ENCODE measurements at places on chromosomes 12 and 14.

DNA sequence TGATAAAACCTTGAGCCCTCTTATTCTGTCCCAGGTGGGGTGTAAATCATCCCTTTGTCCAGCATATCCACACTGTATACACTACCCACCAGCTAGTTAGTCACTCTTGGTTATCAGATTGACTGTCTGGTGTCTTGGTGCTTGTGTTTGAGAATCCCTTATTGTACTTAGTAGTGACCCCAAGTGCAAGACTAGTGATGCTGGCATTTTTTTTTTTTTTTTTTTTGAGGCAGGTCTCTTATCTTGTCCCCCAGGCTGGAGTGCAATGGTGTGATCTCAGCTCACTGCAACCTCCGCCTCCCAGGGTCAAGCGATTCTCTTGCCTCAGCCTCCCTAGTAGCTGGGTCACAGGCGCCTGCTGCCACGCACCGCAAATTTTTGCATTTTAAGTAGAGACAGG, 5.8 kb downstream of the VRK1 start:
- DNase-seq: no peak

GRCh38 chr12:104741497-104742367, 216.4 kb downstream of the SLC41A2 start:
- no peak for DNase-seq

GRCh38 chr14:96594961-96595360, 92.8 kb downstream of the PAPOLA start:
- no peak for DNase-seq

GRCh38 chr14:59863806-59864525, 6.6 kb downstream of the RTN1 start:
- DNase-seq: no peak

DNA sequence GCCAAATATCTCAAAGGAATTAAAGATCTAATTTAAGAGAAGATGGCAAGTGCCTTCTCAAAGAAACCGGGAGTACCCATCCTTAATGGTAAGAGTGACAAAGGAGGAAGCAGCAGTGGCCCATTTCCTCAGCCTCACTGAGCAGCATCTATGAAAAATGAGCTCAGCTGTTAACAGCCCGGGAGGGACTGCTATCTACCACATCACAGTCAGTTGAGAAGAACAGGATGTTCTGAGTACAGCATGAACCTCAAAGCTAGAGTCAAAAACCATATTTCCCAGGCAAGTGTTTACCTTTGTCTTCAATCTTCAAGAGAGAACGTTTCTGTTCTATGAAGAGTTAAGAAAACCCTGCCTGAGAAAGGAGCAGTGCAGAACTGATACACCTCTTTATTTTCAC, 115.0 kb downstream of the BTG1 start:
- DNase-seq: no peak

DNA sequence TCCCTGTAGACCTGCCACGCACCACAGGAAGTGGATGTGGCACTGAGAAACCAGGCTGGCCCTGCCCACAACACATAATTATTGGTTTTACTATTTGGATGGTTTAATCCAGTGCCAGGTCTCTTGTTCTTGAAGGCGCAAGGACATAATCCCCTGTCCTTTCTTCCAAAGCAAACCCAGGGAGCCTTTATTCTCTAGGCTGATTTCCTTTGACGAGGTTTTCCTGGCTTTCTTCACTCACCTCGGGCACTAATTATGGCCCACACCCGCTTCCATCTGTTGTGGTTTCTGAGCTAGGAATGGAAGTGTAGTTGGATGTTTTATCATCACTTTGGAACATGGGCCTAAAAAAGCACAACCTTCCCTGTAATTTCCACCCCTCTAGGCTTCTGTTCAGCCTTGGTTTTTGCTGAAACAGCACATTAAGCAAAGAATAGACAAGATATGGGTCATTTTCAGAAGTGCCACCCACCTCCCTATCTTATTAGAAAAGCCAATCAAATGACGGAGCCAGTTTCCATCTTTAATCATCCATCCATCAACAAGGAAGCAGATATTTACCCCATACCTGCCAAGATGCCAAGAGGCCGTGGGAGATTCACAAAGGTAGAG, 73.9 kb downstream of the PPP1R36 start:
- no peak for DNase-seq

- no peak for DNase-seq
Observed at GRCh38 chr14:65533736-65534404, 121.3 kb downstream of the FUT8 start.

DNA sequence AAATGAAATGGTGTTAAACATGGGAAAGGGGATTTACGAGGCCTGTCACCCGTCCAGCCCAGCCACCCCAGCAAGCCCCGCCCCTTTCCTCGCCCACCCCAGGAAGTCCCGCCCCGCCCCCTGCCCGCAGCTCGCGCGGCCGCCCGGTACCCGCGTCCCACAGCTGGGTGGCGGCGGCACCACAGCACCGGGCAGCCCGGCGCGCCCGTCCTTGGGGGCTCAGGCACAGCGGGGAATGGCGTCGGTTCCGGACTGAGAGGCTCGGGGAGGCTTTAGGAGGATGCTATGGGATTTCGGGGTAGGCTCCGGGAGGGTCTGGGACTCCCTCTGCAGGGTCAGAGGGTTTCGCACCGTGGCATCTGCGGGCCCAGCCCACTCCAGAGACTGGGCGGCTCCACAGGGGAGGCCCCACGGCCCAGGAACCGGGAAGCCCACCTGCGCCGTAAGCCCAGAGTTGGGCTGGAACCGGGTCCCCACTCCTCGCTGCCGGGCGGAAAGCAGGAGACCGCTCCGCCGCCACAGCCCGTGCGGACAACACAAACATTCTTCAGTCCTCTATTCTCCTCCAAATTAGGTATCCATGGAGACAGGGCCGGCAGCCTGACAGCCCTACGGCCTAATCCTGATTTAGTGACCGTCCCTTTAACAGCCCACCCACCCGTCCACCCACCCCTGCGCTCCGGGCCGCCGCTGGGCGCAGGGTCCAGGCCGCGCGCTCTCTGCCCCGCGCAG, 1.4 kb downstream of the FIGNL2 start:
- DNase-seq: peak; percentile 33

DNA sequence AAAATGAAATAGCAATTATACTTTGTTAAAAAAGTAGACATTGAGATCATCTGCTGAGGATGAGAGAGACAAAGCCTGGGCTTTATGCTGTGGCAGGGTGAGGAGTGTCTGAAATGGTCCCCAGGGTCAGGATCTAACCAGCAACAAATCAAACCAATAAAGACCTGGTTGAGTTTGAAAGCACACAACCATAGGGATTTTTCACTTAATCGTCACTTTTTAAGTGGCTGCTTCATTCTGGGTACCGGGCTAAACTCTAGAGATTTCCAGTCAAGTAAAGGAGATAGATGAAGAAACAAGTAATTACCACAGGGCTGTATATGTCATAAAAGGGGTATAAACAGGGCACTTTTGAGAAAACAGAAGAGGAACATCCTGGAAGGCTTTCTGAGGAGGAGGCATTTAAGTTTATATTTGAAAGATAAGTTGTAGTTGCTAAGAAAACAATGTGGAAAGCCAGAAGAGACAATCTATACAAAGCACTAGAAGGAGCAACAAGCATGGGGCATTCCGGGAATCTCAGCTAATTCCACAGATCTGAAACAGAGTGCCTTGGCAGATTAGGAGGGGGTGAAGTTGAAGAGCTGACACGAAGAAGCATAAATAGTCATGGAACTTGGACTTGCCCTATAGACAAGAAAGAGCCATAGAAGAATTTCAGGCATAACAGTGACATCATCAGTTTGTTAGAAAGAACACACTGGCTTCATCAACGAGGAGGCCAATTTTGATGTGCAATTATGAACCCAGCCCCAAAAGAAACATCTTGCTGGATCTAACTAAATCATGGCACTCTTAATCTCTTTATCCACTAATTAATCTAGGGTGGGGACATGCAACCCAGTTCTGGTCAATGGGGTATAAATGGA, 46.9 kb upstream of the FRS2 start:
- DNase-seq: no peak

DNA sequence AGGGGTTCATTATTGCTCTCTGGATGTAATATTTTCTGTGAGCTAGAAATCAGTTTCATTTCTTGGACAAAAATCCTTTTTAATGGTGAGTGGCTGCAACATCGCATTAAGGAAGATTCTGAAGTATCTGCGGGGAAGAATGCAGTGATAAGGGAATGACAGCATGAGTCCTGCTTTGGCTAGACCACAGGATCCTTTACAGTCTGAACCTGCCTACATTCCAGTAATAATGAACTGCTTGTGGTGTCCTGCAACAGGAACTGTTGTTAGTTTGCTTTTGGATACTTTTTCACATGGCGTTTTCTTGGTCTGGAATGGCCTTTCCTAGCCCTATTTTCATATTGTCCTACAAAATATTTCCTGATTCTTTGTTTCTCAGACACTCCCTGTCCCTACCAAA, 15.7 kb downstream of the MDM2 start:
- no peak for DNase-seq

DNA sequence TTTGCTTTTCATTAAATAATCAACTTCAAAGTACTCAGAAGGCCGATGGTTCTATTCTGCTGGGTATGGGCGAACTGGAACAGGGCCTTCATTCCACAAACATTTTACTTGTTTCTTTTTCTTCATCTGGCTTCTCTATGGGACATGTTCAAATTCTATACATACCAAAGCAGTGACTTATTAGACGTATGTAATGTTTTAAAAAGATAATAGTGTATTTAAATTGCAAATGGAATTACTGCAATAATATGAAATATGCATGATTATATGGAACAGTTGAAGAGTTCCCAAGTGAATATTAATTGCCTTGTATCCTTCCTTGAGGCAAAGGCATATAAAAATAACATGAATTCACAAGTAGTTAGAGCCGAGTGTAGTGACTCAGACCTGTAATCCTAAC, 75.5 kb downstream of the FAR2 start:
- no peak for DNase-seq

GRCh38 chr14:46048127-46048526, 603.5 kb downstream of the RPL10L start:
- no peak for DNase-seq

DNA sequence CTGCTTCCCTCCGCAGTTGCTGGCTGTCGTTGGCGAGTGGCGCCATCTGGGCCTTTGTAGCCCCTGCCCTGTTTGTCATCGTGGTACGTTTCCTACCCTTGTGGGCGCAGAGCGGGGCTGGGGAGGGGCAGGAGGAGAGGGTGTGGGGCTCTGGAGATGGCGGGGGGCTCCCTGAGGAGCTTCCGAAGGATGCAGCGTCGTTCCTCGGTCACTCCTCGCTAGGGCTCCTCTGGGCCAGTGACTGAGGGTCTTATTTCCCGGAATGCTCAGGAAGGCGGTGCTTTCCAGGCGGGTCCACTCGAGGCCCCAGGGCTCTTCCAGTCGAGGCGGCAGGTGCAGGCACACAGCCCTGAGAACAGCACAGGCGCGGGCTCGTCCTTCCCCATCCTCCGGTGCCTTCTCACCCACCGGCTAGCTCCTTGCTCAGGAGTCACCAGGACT, 167.1 kb downstream of the ADGRD1 start:
- no peak for DNase-seq

DNA sequence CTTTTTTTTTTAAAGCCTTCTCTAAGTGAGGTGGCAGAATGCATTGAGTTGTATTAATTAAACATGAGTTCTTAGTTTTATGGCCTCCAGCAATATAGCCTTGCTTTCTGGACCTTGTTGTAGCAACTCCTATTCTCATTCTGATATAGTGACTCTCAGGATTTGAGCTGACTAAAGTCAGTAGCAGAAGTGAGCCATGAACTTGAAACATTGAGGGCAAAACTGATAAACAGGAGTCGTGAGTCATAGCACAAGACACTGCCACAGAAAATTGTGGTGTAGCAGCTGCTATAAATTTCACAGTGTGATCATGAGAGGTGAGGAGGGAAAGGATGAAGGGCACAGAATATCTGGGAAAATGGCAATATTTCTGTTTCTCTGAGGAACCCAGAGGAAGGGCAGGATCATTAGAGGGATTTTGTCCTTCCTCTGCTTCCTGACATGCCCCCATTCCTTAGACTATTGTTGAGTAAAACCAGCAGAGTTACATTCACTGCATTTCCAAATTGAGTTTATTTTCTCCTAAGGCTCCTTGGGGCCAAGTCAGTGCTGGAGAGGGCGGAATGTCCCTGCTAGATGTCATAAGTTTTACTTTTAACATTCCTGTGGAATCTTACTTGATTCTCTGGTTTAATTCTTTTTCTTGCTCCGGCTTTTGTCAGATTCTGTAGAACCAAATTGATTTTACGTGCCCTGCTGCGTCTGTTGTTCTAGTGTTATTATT, 7.5 kb downstream of the KLRG1 start:
- no peak for DNase-seq

GRCh38 chr14:67510836-67511235, 22.3 kb upstream of the PLEKHH1 start:
- DNase-seq: no peak

DNA sequence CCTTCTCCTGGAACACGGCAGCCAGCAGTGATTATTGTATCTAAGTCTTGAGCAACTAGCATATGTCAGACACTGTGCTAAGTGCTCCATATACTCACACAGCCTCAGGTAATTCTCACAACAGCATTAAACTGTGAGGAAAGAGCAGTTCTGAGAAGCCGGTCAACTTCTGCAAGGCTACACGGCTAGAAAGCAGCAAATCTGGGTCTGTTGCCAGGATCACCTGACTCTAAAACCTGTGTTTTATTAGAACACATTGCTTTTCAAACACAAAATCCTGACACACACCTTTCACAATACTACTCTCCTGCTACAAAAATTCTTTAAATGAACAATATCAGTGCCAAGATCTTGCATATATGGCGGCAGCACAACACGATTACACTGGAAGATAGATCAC, 49.8 kb upstream of the CRACR2A start:
- no peak for DNase-seq

- no peak for DNase-seq
Observed at GRCh38 chr14:85533023-85533860, 3.3 kb downstream of the FLRT2 start.

GRCh38 chr14:90518069-90518940, 121.5 kb downstream of the CALM1 start:
- DNase-seq: no peak

DNA sequence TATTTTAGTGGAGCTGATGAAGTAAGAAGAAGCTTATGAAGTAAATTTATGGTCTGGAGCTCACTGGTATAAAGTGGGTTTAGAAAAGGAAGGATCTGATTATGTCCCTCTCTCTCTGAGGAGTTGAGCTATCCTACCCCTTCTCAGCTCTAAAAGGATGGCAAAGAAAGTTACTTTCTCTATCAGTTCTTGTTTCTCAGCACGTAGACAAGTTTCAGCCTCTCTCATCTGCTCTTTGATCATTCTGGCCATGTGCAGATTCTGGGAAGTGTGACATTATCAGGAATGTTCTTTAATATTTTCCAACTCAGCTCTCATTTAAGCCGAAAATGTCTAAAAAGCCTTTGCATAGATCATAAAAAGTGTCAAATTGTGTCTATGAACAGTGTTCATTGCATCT, 5.8 kb upstream of the EGLN3 start:
- no peak for DNase-seq

- no peak for DNase-seq
Observed at GRCh38 chr14:54797986-54798385, 104.6 kb downstream of the GCH1 start.

- no peak for DNase-seq
Observed at GRCh38 chr12:47687636-47688035, 18.2 kb downstream of the RPAP3 start.

DNA sequence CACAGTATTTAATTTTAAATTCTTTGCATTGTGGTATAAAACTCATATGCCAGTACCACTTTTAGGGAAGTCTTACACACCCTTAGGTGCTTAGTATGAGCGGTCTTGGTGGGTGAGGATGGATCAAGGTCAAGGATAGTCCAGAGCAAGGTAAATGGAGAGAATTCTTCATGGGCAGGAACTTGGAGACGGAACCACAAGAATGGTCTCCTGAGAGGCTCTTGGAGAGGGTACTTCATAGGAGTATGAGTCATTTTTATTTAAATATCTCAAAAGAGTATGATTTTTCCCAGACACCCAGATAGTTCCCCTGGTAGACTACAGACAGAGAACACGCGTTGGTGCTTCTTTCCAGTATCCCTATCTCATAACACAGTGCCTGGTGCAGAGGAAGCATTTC, 21.9 kb downstream of the HSPB8 start:
- DNase-seq: no peak

All from stimulated activated CD4-positive, alpha-beta T cell treated with anti-CD3 and anti-CD28 coated beads, Interleukin-1b, Interleukin-23, amount 100 ng/mL, for 1 hour (primary cell).